Right lobe of liver (tissue), 6 donors: ENCODE measurements at places on chromosomes 4 and X.

DNA sequence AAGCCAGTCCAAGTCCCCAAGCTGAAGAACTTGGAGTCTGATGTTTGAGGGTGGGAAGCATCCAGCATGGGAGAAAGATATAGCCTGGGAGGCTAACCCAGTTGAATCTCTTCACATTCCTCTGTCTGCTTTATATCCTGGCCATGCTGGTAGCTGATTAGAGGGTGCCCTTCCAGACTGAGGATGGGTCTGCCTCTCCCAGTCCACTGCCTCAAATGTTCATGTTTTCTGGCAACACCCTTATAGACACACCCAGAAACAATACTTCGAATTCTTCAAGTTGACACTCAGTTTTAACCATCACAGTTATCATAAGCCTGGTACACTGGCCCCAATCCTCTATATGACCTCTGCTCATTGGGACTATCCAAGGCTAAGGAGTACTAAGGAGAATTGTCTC is 124.1 kb upstream of the WDR1 start:
- DNase-seq, result no peak

DNA sequence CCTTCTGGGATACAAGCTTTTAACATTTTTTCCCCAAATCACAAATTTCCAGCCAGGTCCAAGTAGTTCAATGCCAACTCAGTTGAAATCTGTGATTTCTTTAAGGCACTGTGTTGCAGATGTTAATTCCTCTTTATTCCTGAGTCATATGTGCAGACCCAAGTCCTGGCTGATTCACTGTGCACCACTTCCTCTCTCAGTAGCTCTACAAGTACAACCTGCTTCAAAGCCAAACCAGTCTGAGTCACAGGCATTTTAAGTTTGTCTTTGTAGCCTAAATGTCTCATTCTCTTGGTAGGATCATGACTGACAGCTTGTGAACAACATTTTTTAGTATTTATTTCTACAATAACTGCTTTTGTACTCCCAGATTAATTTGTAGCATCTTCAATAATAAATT is 165.6 kb upstream of the S100G start:
- DNase-seq, result no peak

DNA sequence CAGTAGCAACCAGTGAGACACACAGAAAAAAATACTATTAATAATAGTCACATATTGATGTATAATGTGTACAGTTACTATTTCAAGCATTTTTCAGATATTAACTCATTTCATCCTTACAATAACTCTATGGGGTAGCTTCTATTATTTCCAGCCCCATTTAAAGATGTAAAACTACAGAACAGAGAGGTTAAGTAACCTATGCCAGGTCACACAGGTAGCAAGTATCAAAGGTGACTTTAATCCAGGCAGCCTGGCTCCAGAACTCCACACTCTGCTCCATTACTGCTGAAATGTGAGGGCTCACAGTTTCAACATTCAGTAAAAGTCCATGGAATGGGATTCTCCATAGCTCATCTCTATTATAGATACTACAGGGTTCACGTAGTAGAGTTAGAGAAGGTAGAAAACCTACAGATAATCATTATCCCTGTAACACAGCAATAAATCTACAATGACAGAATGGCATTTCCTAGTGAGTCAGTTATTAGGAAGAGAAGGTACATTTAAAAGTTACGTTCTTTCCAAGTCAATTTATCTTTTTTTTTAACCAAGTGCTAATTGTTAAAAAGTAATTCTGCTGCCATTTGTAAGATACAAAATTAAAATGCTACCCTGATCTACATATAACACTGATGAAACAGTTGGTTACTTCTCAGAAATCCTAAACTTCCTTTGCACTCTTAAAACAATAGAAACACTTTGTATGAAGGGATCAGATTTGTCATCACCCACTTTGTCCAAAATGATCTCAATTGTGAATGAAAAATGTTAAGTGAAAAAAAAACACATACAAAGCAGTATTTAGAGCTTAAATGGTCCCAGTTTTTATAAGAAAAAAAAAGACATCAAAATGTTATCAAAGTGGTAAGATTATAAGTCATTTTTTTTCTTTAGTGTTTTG is 18.7 kb downstream of the RELL1 start:
- no peak for DNase-seq

GRCh38 chrX:17453788-17454187 is 78.8 kb downstream of the NHS start:
- DNase-seq, result no peak

DNA sequence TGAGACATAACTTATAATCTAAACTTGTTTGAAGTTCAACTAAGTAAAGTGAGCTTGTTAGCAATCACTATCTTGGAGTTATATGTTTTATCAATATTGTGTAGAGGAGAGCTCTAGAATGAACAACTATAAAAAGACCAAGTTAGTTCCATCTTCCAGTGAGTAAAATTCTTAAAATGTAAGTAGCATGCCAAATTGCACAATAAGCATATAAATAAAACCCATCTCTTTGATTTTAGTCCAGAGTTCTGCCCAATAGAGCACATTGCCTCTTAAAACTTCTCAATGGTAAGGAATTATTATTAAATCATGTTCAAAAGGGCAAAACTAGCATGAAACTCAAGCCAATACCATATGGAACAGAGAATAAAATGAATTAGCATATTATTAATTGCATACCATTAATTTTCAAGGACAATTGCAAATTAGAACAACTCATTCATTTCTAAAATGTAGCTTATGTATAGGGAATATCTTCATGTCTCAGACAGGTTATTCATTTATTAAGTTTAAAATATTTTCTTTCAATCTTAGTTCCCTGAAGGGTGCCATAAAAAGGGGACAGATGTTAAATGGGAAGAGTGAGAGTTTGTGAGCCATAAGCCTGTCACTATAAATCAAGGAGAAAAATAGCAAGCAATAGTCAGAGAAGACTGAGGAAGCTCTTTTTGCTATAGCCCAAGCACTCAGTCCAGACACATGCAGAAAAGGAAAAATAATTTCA is 507.6 kb downstream of the CENPC start:
- no peak for DNase-seq

DNA sequence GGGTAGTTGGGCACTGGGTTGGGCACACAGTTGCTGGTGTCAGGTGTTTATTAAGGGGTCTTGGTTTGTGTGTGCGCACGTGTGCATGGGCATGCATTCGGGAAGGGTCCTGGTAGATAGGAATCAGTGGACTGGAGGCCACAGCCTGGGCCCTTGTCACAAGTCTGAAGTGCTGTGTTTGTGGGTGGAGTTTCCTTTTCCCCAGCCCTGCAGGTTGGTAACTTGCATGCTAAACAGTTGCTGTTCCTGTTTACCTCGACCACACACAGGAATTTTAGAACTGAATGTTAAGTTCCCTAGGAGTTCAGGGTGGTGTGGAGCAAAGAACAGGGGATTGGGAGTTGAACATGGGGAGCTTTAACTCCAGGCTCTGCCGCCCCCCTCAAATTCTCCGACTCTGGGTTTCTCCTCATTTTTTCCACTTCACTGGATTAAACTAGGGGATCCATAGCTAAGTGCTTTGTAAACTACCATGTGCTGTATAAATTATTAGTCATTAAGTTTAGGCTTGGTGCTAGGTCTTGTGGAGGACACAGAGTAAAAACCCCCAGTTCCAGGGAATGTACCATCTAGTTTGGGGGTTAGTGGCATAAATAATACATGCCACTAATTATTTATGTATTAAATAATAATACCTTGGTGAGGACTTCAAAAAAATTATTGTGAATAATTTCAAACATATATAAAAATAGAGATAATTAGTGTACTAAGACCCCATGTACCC is 49.0 kb downstream of the STARD8 start:
- DNase-seq, result no peak

DNA sequence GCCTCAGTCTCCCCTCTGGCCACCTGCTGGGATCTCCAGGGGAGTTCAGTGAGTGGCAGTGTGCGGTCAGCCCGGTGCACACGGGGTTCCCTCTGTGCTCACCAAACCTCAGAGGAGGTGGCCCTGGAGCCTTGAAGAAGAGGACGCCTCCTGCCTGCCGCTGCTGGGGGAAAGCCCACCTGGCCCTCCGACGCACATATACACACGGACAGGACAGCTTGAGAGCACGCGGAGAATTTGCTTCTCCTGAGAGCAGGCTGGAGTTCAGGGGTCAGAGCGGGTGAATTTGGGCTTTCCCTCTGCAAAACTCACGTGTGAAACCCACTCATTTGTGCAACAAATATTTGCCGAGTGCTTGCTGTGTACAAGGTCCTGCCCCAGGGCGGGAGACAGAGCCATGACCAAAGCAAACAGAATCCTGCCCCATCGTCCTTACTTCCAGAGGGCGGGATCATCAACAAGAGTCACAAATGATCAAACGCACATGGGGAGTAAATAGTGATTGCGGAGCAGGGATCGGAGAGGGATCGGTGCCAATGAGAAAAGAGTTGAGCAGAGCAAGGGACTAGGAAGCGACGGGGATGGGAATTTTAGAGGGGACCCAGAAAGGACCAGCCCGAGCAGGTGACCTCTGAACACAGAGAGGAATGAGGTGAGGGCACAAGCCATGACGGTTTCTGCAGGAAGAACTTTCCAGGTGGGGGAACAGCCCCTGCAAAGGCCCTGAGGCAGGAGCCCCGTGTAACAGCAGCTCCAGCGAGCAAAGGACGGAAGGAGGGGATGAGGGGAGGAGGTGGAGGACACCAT is 17.6 kb downstream of the BLOC1S4 start:
- DNase-seq, result peak; percentile 89

- no peak for DNase-seq
Measured at GRCh38 chrX:38126179-38126578, 94.5 kb downstream of the SRPX start.

DNA sequence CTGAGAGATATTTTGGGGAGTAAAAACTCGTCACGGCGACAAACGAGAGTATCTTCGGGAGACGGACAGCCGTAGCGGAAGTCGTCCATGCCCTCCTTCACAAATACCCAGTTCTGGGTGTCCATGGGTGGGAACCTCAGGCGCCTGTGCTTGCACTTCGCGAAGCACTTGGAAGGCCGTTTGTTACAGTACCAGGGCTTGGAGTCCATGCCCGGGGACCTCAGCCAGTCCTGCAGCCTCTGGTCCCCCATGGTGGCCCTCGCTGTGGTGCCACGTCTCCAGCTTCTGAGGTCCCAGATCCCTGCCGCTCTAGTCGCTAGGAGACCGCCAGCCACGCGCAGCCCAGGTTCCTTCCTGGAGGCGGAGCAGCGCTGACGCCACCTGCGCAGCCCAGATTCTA is at the start of gene FAM47A:
Gene FAM47A, minus strand, starts transcription at position 287 of the 400 bp plus-strand sequence. Its CDS starts 36 bp downstream, at position 251.
- DNase-seq, result no peak

DNA sequence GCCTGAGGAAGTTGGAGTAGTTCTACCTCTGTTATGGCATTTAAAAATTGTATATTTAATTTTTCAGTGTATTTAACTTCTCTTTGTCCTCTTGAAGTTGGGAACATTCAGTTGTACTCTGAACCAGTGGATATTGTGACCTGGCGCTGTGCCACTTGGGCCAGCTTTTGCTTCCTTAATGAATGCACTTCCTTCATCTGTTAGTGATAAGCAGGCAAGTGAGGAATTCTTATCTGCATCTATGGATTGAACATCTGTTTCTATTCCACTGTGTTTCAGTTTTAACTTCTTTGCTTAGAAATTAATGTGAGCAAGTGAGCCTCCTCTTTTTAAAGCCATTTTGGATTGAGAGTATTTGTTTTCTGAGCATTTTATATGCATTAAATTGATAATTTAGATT is 128.3 kb downstream of the UCHL1 start:
- peak; percentile 81 for DNase-seq

DNA sequence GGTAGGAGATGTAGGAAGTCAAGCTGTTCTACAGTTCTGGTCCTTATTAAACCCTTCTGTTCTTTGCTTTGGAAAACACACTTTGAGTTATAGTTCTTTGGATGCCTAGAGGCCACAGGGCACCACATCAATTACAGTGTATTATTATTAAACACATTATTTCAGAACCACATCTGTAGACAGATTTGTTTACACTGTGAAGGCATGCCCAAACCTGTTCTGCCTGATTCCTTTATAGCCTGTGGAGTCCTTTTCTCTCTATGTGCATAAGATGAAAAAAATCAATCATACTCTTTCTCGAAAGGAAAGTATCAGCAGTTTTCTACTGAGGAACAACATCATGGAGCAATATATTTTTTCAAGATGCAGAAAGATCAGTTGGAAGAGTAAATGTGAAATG is 371.3 kb upstream of the INTU start:
- DNase-seq, result no peak

- DNase-seq, result no peak
Measured at GRCh38 chr4:47383829-47384427, 79.6 kb downstream of the COMMD8 start.

GRCh38 chrX:73965833-73966232 is 338.1 kb upstream of the ZCCHC13 start:
- no peak for DNase-seq

- DNase-seq, result no peak
Measured at GRCh38 chrX:102624105-102624504, 24.8 kb downstream of the ARMCX5 start.

DNA sequence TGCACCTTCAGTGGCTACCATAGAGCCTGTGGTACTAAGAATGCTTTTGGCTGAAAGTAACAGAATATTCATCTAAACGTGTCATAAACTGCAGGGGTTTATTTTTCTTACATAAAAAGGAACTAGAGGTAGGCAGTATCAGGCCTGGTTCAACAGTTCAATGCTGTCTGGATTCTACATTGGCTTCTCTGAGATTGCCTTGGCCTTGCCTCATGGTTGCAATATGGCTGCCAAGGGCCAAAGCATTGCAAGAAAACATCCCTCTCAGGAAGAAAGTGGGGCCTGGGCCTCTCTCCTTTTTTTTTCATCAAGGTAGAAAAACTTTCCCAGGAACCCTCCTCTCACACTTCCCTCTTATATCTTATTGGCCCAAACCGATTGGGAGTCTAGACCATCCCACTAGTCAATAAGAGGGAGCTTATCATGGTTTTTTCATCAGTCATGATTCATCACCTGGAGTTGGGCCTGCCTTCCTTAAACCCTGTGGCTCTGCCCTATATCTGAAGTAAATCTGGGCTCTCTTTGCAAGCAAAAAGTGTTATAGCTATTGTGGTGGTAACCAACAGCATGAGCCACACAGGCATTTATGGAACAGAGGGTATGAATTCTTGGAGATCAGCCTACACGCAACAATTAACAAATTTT is 1.8 kb upstream of the DOCK11 start:
- no peak for DNase-seq

DNA sequence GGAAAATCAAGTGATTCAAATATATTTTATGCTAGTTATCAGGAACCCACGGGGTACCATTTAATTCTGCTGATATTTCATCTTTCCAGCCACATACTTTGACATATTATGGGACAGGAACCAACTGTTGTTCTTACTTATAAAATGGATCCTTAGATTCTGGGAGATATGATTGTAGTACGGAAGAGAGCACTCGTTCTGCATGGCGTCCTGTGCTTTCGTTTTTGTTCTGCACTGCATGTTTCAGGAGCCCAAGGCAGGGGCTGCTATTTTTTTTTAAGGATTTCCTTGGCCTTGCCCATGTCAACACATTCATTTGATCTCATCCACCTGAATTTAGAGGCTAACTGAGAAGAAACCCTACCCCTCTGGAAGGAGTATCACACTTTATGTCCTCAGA is 245.5 kb upstream of the TLL1 start:
- DNase-seq, result no peak

- no peak for DNase-seq
Measured at GRCh38 chr4:152310257-152310656, 225.6 kb downstream of the FBXW7 start.

- DNase-seq, result no peak
Measured at GRCh38 chrX:112714357-112714918, 34.7 kb upstream of the LHFPL1 start.

GRCh38 chrX:150692831-150693724 is at the start of gene MTMR1:
Gene MTMR1 (plus strand): TSS chrX:150693396. CDS start chrX:150693531, 135 bp downstream.
- peak; percentile 58 for DNase-seq

- DNase-seq, result no peak
Measured at GRCh38 chr4:21470535-21470934, 478.0 kb downstream of the KCNIP4 start.

GRCh38 chrX:94302446-94302845 is 628.4 kb downstream of the FAM133A start:
- DNase-seq, result no peak
